ENCODE measurements at places on chromosomes 6 and 20. TPM values are rescaled to one million over a fixed set of nuclear protein-coding genes. Genes with fewer than 3 reads are reported as not detected.

Gene SPATA25
- 2.0 TPM for total RNA-seq

Gene EFCAB8
- 0.77 TPM for total RNA-seq

Gene SAMD10
- total RNA-seq: 16.2 TPM

Gene UBD
- total RNA-seq: not detected

Gene RAMACL
- total RNA-seq: 0.44 TPM

Gene NRN1
- total RNA-seq: 54.8 TPM

Gene BACH2
- total RNA-seq: 61.7 TPM

Gene NKX2-4
- total RNA-seq: not detected

Gene BTNL2
- not detected for total RNA-seq

Gene MTFR2
- total RNA-seq: 15.0 TPM

Gene CDSN
- not detected for total RNA-seq

Gene GRIK2
- 0.14 TPM for total RNA-seq

Gene PLCB4
- total RNA-seq: not detected

Gene CD24
- total RNA-seq: 0.68 TPM
